ENCODE measurements at places on chromosomes 6 and 20.

DNA sequence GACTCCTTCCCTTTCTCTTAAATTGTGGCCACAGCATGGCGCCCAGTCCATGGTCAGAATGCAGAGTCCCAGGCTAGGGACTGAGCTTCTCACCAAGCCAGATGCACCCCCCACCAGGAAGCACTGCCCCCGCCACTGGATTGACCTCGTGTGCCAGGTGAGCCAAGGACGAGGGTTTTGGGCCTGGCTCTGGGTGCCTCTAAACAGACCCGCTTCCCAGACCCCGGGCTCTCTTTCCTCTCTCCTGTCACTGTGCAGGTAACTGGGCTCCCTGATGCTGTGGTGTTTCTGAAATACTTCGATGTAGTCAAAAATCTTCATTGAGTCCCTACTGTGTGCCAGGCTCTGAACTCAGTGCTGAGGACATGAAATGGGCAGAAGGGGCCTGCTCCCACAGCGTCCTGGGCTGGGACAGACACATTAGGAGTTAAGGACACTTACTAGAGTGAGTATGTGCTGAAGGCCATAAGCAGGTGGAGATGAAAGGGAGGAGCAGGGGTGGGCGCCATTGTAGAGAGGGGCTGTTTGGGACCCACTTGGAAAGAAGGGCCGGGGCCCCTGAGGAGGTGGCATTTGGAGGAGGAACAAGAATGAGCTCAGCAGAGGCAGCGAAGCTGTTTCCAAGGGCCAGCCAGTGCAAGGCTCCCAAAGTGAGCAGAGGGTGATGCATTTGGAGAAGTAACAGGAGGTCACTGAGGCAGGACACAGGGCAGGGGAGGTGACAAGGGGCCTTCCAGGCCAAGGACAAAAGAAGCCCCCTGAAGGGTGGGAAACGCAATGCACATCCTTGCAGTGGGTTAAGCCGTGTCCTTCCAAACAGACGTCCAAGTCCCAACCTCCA is 217.1 kb downstream of the ANKRD60 start:
- DNase-seq: no peak

DNA sequence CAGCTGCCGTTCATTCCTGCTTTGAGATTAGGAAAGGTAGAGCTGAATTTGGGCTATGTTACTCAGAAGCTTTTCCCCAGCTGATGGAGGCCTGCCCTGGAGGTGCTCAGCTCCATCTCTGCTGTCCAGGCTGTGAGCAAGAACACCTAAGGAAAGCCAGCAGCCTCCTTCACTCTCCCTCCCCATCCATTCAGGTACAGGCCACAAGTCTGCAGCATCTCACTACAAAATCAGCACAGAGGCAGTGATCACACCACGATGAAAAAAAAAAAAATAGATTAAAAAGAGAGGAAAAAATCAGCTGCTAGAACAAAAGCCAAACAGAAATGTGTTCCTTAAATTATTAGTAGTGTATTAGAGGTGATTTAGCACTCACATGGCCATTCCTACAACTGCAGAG is 515.0 kb downstream of the CDH26 start:
- no peak for DNase-seq

GRCh38 chr6:106077170-106077569 is 9.0 kb upstream of the PRDM1 start:
- DNase-seq: no peak

DNA sequence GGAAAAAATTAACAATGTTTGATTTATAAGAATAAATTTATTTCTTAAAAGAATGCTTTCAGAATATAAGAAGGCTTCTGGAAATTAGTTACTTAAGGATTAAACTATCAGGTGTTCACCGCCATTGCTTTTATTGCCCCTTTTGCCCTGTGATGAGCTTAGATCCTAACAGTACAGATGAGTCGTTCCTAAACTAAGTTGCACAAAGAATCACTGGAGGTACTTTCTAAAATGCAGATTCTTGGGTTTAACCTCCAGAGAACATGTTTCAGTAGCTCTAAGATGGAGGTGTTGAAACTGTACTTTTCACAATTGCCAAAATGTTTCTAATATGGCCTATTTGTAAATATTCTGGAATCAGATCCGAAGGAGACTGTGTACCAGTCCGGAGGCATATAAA is 211.9 kb downstream of the GMDS start:
- DNase-seq: no peak

- DNase-seq: no peak
Measured at GRCh38 chr6:2770171-2770570, 5.0 kb downstream of the WRNIP1 start.

DNA sequence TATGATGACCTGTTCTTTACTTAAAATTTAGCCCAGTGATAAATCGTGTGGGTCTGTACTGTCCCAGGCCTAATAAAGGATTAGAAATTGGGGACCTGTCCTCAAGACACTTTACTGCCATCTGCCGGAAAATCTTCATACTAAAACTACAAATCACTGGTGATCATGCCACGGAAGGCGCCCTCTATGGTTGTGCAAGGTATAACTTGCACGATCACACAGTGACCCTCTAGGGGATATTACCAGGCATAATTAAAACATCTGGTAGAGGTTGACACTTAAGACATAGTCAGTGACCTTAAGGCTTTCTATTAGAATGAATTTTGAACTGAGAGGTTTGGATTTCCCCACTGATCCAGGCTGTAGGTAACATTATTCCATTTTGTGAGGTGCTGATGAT is 172.6 kb downstream of the BMP2 start:
- DNase-seq: no peak

DNA sequence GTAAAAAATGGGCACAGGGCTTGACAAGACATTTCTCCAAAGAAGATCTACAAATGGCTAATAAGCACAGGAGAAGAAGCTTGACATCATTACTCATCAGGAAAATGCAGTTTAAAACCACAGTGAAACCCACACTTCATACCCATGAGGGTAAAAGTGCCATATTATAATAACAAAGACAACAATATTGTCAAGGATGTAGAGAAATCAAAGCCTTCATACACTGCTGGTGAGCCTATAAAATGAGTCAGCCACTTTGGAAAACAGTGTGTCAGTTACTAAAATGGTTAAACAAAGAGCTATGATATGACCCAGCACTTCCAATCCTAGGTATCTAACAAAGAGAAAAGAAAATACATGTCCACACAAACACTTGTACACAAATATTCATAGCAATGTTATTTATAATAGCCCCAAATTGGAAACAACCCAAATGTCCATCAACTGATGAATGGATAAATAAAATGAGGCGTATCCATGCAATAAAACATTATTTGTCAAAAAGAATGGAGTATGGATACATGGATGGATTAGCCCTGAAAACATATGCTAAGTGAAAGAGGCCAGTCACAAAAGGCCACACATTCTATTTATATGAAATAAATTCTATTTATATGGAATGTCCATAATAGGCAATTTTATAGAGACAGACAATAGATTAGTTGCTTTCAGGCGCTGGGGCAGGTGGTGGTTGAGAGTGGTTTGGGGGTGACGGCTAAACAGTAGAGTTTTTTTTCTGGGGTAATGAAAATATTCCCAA is 11.5 kb upstream of the IL20RA start:
- DNase-seq: no peak

Data from T-helper 1 cell (primary cell).